ENCODE measurements at places on chromosomes 2 and 18. TPM values are rescaled to one million over a fixed set of nuclear protein-coding genes. Genes with fewer than 3 reads are reported as not detected.
A peak's percentile ranks its signal among the peaks of the same experiment; 100 is the strongest.

TGFA gene
- 15.6 TPM for total RNA-seq

ALPI gene
- total RNA-seq = not detected

- DNase-seq = peak; percentile 69
- H3K4me3 ChIP-seq = no peak overlapping the region
- peaks cover 28% of the 10 kb centered on the region for H3K4me1 ChIP-seq
- H3K36me3 ChIP-seq = no peaks in the 10 kb centered on the region
Observed at GRCh38 chr18:3623769-3624545, 174.0 kb downstream of the TGIF1 start.

TMEM247 gene
- total RNA-seq = not detected

DNA sequence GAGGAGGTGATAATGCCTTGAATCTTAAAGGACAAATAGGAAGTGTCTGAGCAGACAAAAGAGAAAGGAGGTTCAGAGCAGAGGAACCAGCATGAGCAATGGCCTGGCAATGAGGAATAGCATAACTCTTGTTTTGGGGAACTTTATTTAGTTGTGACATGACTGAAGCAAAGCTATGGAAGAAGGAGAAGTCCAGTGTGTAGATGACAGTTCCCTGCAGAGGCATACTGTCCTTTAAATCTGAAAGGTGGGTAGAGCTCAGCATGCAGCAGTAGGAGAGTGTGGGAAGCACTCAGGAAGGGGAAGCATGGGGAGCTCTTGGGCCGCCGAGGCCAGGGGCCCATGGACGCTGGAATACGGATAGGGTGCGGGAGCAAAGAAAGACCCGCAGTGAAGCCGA lies 173.8 kb downstream of the SEPTIN10 start:
- DNase-seq = no peak
- no peak overlapping the region for H3K4me3 ChIP-seq
- H3K27ac ChIP-seq = no peak overlapping the region

- no peaks in the 10 kb centered on the region for H3K36me3 ChIP-seq
- H3K4me3 ChIP-seq = no peak overlapping the region
- H3K27ac ChIP-seq = no peak overlapping the region
- no peaks in the 10 kb centered on the region for H3K27me3 ChIP-seq
Observed at GRCh38 chr18:564708-565561, 15.2 kb upstream of the CETN1 start.

GRCh38 chr18:32889615-32890593 lies 117.1 kb upstream of the KLHL14 start:
- no peak overlapping the region for H3K4me3 ChIP-seq
- no peaks in the 10 kb centered on the region for H3K27me3 ChIP-seq
- H3K4me1 ChIP-seq = no peaks in the 10 kb centered on the region
- no peak for DNase-seq
- H3K36me3 ChIP-seq = no peaks in the 10 kb centered on the region

CDKL4 gene
- total RNA-seq = 0.79 TPM

GRCh38 chr2:199136242-199136641 lies 321.5 kb downstream of the SATB2 start:
- no peaks in the 10 kb centered on the region for H3K36me3 ChIP-seq
- no peaks in the 10 kb centered on the region for H3K27me3 ChIP-seq

GRCh38 chr18:35864916-35865315 lies 107.6 kb upstream of the RMP24 start:
- no peaks in the 10 kb centered on the region for H3K27me3 ChIP-seq
- no peak overlapping the region for H3K27ac ChIP-seq
- no peaks in the 10 kb centered on the region for H3K36me3 ChIP-seq
- no peak for DNase-seq
- H3K4me3 ChIP-seq = no peak overlapping the region

GRCh38 chr2:75336451-75336850 lies 137.1 kb upstream of the TACR1 start:
- H3K27ac ChIP-seq = no peak overlapping the region
- no peaks in the 10 kb centered on the region for H3K36me3 ChIP-seq
- no peak for DNase-seq
- no peaks in the 10 kb centered on the region for H3K4me1 ChIP-seq

DNA sequence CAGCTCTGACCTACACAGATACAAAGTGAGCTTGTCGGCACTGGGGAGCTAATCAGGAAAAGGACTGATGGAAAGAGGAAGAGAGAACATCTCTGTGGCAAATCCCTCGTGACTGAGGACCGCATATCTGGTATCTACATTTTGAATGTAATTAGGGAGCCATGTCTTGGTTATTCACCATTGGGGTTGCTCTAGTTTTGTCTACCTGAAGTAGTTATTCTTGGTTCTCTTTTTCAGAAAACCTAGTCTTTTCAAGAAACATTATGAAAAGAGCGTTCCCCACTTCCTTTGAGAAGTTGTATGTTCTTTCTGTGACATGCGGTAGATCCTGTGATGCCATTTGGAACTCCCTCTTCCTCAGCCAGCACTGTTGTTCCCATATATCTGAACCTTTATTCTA lies 104.4 kb downstream of the DOCK10 start:
- DNase-seq = no peak
- no peak overlapping the region for H3K4me3 ChIP-seq
- H3K36me3 ChIP-seq = no peaks in the 10 kb centered on the region
- no peak overlapping the region for H3K27ac ChIP-seq
- no peaks in the 10 kb centered on the region for H3K27me3 ChIP-seq

- H3K4me3 ChIP-seq = no peak overlapping the region
- H3K4me1 ChIP-seq = no peaks in the 10 kb centered on the region
- no peaks in the 10 kb centered on the region for H3K27me3 ChIP-seq
- DNase-seq = peak; percentile 16
Observed at GRCh38 chr18:57154191-57154830, 7.4 kb downstream of the BOD1L2 start.

GRCh38 chr2:29579495-29580169 lies 341.8 kb downstream of the ALK start:
- DNase-seq = no peak
- H3K36me3 ChIP-seq = no peaks in the 10 kb centered on the region
- H3K27ac ChIP-seq = no peak overlapping the region
- no peaks in the 10 kb centered on the region for H3K27me3 ChIP-seq
- no peaks in the 10 kb centered on the region for H3K4me1 ChIP-seq

DNA sequence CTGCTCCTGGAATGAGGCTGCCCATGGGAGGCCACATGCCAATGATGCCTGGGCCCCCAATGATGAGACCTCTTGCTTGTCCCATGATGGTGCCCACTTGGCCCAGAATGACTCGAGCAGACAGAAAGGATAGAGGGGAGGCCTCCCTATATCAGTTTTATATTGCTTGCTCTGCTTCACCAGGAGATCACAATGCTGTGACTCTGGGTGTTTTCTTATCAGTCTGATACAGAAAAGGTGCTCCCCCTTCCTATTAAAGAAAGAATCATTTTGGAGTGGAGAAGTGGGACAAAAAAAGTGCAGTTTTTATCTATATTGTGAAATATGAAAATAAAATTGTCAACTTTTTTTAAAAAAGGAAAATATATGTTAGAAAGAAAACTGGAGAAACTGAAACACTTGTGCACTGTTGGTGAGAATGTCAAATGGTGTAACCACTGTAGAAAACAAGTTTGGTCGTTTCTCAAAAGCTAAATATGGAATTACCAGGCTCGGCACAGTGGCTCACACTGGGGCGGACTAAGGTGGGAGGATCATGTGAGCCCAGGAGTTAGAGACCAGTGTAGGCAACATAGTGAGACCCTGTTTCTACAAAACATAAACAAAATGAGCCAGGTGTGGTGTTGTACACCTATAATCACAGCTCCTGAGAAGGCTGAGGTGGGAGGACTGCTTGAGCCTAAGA lies 21.8 kb downstream of the LPIN2 start:
- no peak for DNase-seq
- no peak overlapping the region for H3K4me3 ChIP-seq
- H3K4me1 ChIP-seq = peaks cover 41% of the 10 kb centered on the region
- no peaks in the 10 kb centered on the region for H3K36me3 ChIP-seq
- H3K27me3 ChIP-seq = no peaks in the 10 kb centered on the region
- H3K27ac ChIP-seq = no peak overlapping the region

- no peak overlapping the region for H3K4me3 ChIP-seq
- DNase-seq = no peak
- H3K27ac ChIP-seq = no peak overlapping the region
- no peaks in the 10 kb centered on the region for H3K36me3 ChIP-seq
- H3K4me1 ChIP-seq = no peaks in the 10 kb centered on the region
Observed at GRCh38 chr2:24842081-24843050, 49.1 kb downstream of the CENPO start.

C1QL2 gene
- total RNA-seq = not detected

DNA sequence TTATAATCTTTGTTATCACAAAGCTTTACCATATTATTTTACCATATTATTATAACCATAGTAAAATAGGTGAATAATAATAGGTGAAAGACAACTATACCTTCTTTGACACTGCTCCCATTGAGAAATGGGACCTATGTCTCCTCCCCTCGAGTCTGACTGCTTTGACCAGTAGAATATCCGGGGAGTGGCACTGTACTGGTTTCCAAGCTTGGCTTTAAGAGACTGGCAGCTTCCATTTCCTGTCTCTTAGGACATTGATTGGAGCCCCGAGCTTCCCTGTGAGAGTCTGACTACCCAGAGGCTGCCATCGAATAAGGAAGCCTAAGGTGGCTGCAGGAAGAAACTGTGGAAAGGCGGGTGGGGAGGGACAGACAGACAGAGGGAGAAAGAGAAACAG lies 40.1 kb upstream of the PLEKHM3 start:
- no peak for DNase-seq
- H3K27ac ChIP-seq = no peak overlapping the region
- no peaks in the 10 kb centered on the region for H3K27me3 ChIP-seq
- no peaks in the 10 kb centered on the region for H3K4me1 ChIP-seq
- no peaks in the 10 kb centered on the region for H3K36me3 ChIP-seq

GRCh38 chr2:11437602-11438001 lies 28.4 kb downstream of the E2F6 start:
- no peaks in the 10 kb centered on the region for H3K27me3 ChIP-seq
- no peaks in the 10 kb centered on the region for H3K36me3 ChIP-seq
- no peak for DNase-seq
- H3K27ac ChIP-seq = no peak overlapping the region

DNA sequence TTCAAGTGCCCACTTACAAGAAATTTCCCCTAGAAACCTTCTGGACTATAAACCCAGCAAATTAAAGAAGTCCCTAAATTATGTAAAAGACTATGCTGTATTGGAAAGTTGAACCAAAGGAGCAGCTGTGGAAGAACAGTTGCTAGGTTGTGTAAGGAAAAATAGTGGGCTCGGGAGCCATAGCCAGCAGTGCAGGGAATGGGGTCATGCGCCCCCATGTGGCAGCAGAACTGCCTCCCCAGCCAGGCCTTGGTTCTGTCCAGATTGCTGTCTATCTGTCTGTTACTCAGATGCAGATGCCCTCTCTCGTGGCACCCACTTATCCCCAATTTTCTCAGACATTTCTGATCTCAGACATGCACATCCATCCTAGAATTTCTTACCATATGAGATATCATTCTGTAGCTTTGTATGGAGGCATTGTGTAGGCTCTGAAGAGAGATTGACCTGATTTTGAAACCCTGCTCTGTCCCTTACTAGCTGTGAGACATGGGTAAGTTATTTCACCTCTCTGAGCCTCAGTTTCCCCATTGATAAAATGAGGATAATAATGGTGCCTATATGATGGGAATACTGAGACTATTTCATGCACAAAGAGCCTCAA lies 258.3 kb downstream of the SS18 start:
- no peak overlapping the region for H3K4me3 ChIP-seq
- H3K27ac ChIP-seq = no peak overlapping the region
- H3K27me3 ChIP-seq = no peaks in the 10 kb centered on the region
- H3K36me3 ChIP-seq = no peaks in the 10 kb centered on the region
- DNase-seq = peak; percentile 28

- H3K36me3 ChIP-seq = no peaks in the 10 kb centered on the region
- no peak overlapping the region for H3K4me3 ChIP-seq
- H3K4me1 ChIP-seq = peaks cover 5% of the 10 kb centered on the region
- DNase-seq = no peak
- no peak overlapping the region for H3K27ac ChIP-seq
Observed at GRCh38 chr2:9082158-9082557, 78.7 kb upstream of the MBOAT2 start.

DNA sequence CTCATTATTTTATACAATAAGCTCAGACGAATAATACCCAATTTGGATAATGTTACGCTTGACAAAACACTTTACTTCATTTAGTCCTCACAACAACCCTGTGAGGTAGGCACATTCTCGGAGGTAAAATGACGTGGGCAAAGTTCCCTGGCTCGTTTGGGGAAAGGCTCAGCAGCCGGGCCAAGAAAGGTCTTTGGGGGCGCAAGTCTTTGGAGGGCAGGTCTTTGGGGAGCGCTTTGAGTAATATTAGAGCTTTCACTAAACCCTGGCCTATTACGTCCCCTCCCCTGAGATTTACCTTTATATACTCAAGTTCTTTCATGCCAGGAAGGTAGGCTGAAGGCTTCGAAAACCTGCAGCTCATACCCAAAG lies 427 bp downstream of the RBKS start:
- peak overlapping the region; percentile 96 for H3K27ac ChIP-seq
- peaks cover 47% of the 10 kb centered on the region for H3K4me1 ChIP-seq
- peak overlapping the region; percentile 73 for H3K4me3 ChIP-seq
- no peaks in the 10 kb centered on the region for H3K27me3 ChIP-seq
- DNase-seq = no peak
- H3K36me3 ChIP-seq = no peaks in the 10 kb centered on the region

DNA sequence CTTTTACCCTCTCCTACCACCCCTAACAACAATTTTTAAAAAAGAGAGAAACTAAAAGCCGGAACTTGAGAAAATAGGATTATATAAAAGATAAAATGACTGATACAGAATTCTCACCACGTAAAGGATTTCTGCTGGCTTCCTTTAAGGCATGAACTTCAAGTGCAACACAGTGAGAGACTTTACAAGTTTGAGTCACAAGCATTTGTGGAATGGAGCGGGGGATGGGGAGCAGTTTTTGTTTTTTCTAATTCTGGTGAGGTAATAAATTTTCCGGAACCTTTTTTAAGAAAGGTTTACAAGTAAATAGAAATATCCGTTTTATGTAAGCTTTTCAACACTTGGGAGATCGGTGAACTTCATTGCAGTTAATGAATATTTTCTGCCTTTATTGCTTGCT lies 1.8 kb upstream of the CDH2 start:
- H3K4me3 ChIP-seq = no peak overlapping the region
- H3K27me3 ChIP-seq = peaks cover 42% of the 10 kb centered on the region
- peaks cover 16% of the 10 kb centered on the region for H3K4me1 ChIP-seq
- no peak for DNase-seq
- no peaks in the 10 kb centered on the region for H3K36me3 ChIP-seq
- no peak overlapping the region for H3K27ac ChIP-seq

- no peak overlapping the region for H3K27ac ChIP-seq
- H3K4me3 ChIP-seq = no peak overlapping the region
- no peaks in the 10 kb centered on the region for H3K27me3 ChIP-seq
Observed at GRCh38 chr2:12045864-12046291, 299.4 kb downstream of the LPIN1 start.

DNA sequence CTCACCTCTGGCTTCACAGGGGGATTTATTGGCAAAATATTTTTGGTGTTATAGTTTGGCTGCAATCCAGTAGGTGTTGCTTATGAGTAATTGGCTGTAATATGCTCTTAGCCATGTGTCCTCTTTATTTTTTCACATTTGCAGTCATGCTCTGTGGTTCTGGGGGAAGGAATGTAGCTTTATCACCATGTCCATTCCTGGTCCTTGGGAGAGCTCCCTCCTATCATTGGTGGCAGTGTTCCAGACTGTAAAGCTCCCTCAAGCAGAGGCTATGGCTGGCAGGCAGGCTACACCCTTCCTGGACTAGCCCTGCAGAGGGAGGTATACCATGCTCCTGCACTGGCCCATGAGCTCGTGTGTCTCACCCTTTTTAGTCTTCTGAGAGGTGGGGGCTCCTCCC lies 120.0 kb upstream of the FSIP2 start:
- no peaks in the 10 kb centered on the region for H3K36me3 ChIP-seq
- DNase-seq = no peak
- no peaks in the 10 kb centered on the region for H3K4me1 ChIP-seq
- H3K27me3 ChIP-seq = no peaks in the 10 kb centered on the region

ITPRIPL1 gene
- total RNA-seq = 2.3 TPM

- peak overlapping the region; percentile 88 for H3K27ac ChIP-seq
- H3K36me3 ChIP-seq = no peaks in the 10 kb centered on the region
- peaks cover 65% of the 10 kb centered on the region for H3K4me1 ChIP-seq
- no peaks in the 10 kb centered on the region for H3K27me3 ChIP-seq
- no peak overlapping the region for H3K4me3 ChIP-seq
Observed at GRCh38 chr2:70094171-70094977, 7.1 kb downstream of the PCBP1 start.

Data from left lung (tissue), 14 donors.